Jurkat, Clone E6-1 (cell line): ENCODE measurements at places on chromosomes 13 and 19.

GRCh38 chr13:52061587-52061986 lies 37.1 kb downstream of the UTP14C start:
- DNase-seq = no peak

- DNase-seq = no peak
Measured at GRCh38 chr19:51430221-51430620, 12.8 kb upstream of the SIGLEC10 start.

GRCh38 chr13:75025956-75026355 lies 456.0 kb downstream of the TBC1D4 start:
- no peak for DNase-seq

GRCh38 chr19:10018786-10019185 lies 5.5 kb downstream of the RDH8 start:
- DNase-seq = no peak

GRCh38 chr13:101303521-101303920 lies 112.8 kb downstream of the NALCN start:
- DNase-seq = no peak

GRCh38 chr19:6058518-6059201 lies 51.6 kb downstream of the RFX2 start:
- no peak for DNase-seq
